GM12878 (cell line): ENCODE measurements at places on chromosomes 13 and 19. TPM values are rescaled to one million over a fixed set of nuclear protein-coding genes. Genes with fewer than 3 reads are reported as not detected.

Gene BRME1
- polyA plus RNA-seq, result 0.28 and 0.96 TPM in 2 replicates

Gene PEAK3
- 0.05 TPM in 1 of 2 replicates, not detected in the other for polyA plus RNA-seq

Gene SAFB2
- 60.1 and 70.0 TPM in 2 replicates for polyA plus RNA-seq

Gene LCP1
- 1,622 and 1,624 TPM in 2 replicates for polyA plus RNA-seq

Gene ZNF607
- polyA plus RNA-seq, result 2.1 and 3.0 TPM in 2 replicates

Gene TLE6
- polyA plus RNA-seq, result 5.1 and 5.5 TPM in 2 replicates

DNA sequence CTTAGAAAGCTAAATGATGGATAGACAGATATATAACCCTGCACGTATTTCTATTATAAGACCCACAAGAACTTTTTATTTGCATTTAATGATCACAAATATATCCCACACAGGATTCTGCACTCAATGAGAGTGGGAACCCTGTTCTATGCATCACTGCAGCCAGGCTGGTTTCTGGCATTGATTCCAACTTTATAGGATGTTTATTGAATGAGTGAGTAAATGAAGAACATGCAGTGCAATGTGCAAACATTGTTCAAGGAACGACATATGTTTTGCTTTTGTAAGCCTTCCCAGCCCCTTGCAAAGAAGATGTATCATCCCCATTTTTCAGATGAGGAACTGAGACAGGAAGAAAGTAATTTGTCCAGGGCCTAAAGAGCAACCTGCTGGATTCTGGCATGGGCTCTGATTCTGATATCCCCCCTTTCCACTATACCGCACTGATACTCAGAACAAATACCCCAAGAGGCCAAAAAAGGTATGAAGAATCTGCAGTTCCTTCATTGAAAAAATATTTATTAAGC lies 246.3 kb downstream of the LACC1 start:
- H3K4me3 ChIP-seq, result no peak overlapping the region
- no peak for DNase-seq
- H3K4me1 ChIP-seq, result no peaks in the 10 kb centered on the region
- no peaks in the 10 kb centered on the region for H3K27me3 ChIP-seq
- no peak overlapping the region for H3K27ac ChIP-seq

GRCh38 chr19:7637374-7638256 lies 705 bp downstream of the STXBP2 start:
- peak overlapping the region; percentile 75 for H3K27ac ChIP-seq
- H3K4me3 ChIP-seq, result peak overlapping the region; percentile 99
- peaks cover 14% of the 10 kb centered on the region for H3K4me1 ChIP-seq
- no peaks in the 10 kb centered on the region for H3K36me3 ChIP-seq
- H3K27me3 ChIP-seq, result no peaks in the 10 kb centered on the region
- DNase-seq, result no peak

DNA sequence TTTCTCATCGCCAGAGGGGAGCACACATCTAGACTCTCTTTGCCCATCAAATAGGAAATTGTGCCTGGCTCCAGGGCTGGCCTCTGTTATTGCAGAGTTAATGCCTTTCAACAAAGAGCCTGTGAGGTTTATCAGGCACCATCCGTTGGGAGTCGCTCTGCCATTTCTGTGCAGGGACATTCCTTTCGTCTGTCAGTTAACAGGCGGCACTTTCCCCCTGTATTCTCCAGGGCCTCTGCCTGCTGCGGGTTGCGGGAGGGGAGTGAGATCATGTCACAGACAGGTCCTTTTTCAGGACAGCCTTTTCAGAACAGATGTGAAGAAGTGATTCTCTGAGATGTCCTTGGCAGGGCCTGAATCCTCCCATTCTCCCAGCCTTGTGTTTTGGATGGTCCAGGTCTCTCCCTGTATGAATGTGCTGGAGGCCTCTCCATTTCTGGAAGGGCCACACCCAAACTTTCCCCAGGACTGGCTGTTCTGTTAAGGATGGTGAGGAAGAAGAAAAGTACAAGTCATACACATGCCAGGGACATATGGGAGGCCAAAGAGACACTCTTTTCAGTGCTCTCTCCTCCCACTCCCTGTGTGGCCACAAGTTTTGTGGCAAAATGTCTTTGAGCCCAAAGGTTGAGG lies 14.9 kb downstream of the SERP2 start:
- no peaks in the 10 kb centered on the region for H3K4me1 ChIP-seq
- H3K4me3 ChIP-seq, result no peak overlapping the region
- peaks cover 4% of the 10 kb centered on the region for H3K27me3 ChIP-seq
- no peak for DNase-seq

DNA sequence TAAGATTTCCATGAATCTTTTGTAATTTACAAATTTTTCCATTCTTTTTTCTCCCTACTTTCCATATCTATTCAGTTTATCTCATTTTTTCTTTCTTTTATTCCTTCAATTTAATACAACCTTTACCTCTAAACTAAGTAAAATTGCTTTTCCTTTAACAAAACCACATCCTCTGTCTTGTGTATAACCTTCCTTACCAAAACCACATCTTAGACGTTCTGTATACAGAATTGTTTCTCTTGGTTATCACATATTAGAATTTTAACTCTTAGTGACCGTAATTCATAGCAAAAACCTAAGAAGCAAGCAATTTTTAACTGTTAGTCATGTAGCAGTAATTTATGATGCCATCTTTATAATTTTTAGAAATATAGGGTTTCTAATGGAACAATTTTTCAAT lies 15.0 kb downstream of the PPP5C start:
- no peaks in the 10 kb centered on the region for H3K27me3 ChIP-seq
- no peak overlapping the region for H3K4me3 ChIP-seq
- H3K27ac ChIP-seq, result no peak overlapping the region
- no peak for DNase-seq

GRCh38 chr13:35771898-35772297 lies 295.4 kb upstream of the MAB21L1 start:
- H3K36me3 ChIP-seq, result no peaks in the 10 kb centered on the region
- no peaks in the 10 kb centered on the region for H3K4me1 ChIP-seq
- H3K27me3 ChIP-seq, result no peaks in the 10 kb centered on the region
- no peak for DNase-seq
- no peak overlapping the region for H3K27ac ChIP-seq
- no peak overlapping the region for H3K4me3 ChIP-seq

DNA sequence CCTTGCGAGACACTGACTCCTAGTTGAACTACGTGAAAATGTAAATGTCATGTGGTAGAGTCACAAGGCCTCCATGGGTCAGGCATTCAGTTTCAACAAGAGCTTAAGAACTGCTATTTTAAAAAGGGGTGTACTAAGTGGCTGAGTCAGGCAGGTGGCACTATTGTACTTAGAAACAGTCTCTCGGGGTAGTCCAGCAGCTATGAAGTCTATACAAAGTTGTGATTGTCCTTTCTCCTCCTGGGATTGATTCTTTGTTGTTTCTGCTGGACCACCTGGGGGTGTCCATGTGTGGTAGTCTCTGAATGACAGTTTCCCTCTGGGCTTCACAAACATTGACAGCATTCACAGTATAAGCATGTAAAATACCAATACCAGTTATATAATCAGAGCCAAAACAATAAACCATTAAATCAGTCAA lies 33.0 kb downstream of the UGGT2 start:
- H3K27ac ChIP-seq, result no peak overlapping the region
- peak; percentile 23 for DNase-seq
- no peaks in the 10 kb centered on the region for H3K27me3 ChIP-seq
- no peak overlapping the region for H3K4me3 ChIP-seq
- no peaks in the 10 kb centered on the region; the same call in 1 of the 2 replicates for H3K36me3 ChIP-seq

DNA sequence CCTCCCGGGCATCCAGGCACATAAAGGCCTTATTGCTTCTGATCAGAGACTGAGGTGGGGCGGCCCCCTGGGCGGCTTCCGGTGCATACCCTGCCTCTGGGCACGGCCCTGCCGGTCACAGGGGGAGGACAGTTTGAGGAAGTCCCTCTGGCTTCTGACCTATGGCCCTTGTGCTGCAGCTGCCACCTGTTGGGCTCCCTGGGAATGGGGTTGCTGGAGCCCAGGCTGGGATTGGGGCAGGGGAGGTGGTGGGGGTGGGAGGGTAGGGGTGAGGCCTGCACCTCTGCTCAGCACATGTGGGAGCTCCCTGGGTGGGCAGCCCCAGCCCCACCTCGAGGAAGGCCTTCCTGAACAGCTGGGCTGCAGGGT lies 10.7 kb downstream of the ANO8 start:
- no peaks in the 10 kb centered on the region; the same call in 1 of the 2 replicates for H3K27me3 ChIP-seq
- no peaks in the 10 kb centered on the region for H3K4me1 ChIP-seq
- DNase-seq, result no peak

DNA sequence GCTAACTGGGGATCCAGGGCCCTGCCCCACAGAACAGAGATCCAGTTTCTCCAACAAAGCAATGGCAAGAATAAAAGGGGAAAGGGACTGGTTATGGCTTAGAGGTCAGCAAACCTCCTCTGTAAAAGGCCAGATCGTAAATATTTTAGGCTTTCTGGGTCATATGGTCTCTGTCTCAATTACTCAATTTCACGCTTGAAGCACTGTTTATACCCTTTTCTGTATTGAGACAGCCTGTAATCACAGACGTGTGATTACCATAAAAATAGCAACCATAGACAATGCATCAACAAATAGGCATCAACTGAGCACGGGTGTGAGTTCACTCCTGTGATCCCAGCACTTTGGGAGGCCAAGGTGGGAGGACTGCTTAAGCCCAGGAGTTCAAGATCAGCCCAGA lies 9.3 kb downstream of the RAB3D start:
- no peak overlapping the region for H3K27ac ChIP-seq
- H3K4me1 ChIP-seq, result no peaks in the 10 kb centered on the region; the same call in 1 of the 2 replicates
- peaks cover 10% of the 10 kb centered on the region; the same call in 1 of the 2 replicates for H3K36me3 ChIP-seq
- H3K27me3 ChIP-seq, result no peaks in the 10 kb centered on the region
- no peak overlapping the region for H3K4me3 ChIP-seq
- DNase-seq, result no peak

GRCh38 chr19:9849791-9850190 lies 14.7 kb downstream of the PIN1 start:
- H3K27ac ChIP-seq, result no peak overlapping the region
- no peaks in the 10 kb centered on the region for H3K4me1 ChIP-seq
- no peak overlapping the region for H3K4me3 ChIP-seq
- H3K36me3 ChIP-seq, result peaks cover 4% of the 10 kb centered on the region; the same call in 1 of the 2 replicates
- no peaks in the 10 kb centered on the region for H3K27me3 ChIP-seq

DNA sequence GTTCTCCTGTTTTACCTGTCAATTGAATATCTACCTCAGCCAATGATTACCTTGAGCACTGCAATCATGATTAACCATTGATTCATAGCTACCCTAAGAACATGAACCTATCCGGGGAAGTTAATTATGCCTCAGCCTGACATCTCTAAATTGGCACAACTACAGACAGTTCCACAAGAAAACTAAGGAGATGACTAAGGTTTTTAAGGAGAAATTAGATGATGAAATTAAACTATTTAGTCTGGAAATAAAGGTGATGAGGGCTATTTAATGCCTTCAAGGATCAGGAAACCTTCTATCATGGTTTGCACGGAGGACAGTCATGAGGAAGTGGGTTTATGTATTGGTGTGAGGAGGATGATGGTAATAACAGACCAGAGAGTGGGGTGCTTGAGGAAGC lies 203.4 kb downstream of the COL4A1 start:
- DNase-seq, result no peak
- no peak overlapping the region for H3K4me3 ChIP-seq

DNA sequence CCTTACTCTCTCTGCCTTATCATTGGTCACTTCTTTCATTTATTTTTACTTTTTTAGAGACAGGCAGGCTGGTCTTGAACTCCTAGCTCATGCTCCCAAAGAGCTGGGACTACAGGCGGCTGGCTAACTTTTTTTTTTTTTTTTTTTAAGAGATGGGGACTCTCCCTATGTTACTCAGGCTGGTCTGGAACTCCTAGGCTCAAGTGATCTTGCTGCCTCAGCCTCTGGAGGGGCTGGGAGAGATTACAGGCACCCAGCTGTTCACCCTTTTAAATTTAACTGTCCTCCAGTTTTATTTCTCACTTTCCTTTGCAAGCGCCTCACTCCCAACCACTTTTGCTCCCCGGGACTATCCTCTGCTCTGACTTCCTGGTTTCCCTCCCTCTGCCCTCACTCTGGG lies 5.6 kb upstream of the CLDN10 start:
- H3K4me1 ChIP-seq, result no peaks in the 10 kb centered on the region
- peaks cover under 1% of the 10 kb centered on the region; the same call in 1 of the 2 replicates for H3K27me3 ChIP-seq
- no peak overlapping the region for H3K4me3 ChIP-seq
- no peak for DNase-seq
- no peak overlapping the region for H3K27ac ChIP-seq

GRCh38 chr13:62014299-62014698 lies 598.6 kb upstream of the PCDH20 start:
- H3K4me3 ChIP-seq, result no peak overlapping the region
- DNase-seq, result no peak
- no peak overlapping the region for H3K27ac ChIP-seq
- no peaks in the 10 kb centered on the region; the same call in 1 of the 2 replicates for H3K27me3 ChIP-seq
- H3K4me1 ChIP-seq, result no peaks in the 10 kb centered on the region
- no peaks in the 10 kb centered on the region for H3K36me3 ChIP-seq

DNA sequence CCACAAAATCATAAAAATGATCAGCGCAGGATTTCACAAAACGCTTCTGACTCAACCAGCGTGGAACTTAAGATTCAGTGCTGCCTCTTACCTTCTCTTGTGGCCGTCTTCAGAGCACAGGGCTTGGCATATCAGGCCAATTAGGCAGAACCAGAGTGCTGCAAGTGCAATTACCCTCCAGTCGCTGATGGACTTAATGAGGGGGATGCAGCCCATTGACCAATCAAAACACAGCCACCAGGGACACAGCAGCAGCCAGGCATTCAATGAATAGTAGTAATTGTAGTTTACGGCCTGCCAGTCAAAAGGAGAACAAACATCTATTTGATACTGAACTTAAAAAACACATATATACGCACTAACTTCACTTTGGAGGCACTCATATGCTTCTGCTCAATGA lies 38.2 kb downstream of the TMTC4 start:
- DNase-seq, result no peak
- H3K27ac ChIP-seq, result no peak overlapping the region
- H3K27me3 ChIP-seq, result no peaks in the 10 kb centered on the region
- no peak overlapping the region for H3K4me3 ChIP-seq

GRCh38 chr19:56348289-56348877 lies 33.7 kb upstream of the ZSCAN5A start:
- no peak for DNase-seq
- H3K4me3 ChIP-seq, result no peak overlapping the region
- H3K4me1 ChIP-seq, result no peaks in the 10 kb centered on the region
- H3K27me3 ChIP-seq, result no peaks in the 10 kb centered on the region
- H3K36me3 ChIP-seq, result no peaks in the 10 kb centered on the region

DNA sequence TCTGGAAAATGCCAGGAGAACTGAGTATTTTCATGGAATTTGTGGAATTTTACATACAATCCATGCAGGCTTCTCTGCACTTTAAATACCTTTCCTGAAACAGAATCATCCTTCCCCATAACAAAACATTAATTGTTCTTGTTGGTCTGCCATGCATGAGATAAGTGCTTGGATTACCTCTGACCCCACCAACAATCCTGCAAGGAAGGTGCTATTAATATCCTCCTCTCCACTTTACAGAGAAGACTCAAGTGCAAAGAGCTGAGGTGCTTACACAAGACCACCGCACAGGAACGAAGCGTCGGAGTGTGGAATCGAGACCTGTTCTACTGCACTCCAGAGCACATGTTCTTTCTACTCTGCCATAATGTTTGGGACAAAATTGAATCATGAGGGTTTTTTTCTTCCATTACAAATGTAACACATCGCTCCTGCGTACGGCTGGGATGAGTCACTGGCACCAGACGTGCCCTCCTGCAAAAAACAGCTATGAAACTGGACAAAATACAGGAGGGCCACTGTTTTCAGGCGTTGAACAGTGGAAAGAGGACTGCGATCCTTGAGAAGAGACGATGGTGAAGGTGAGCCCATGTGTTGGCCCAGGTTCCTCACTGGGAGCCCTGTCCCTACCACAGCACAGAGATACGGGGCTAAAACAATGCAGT lies 12.9 kb upstream of the LRRC4B start:
- no peak overlapping the region for H3K4me3 ChIP-seq
- no peak overlapping the region for H3K27ac ChIP-seq
- no peaks in the 10 kb centered on the region for H3K4me1 ChIP-seq
